Natural killer cell (primary cell): ENCODE measurements at places on chromosomes 5 and 9.
A peak's percentile ranks its signal among the peaks of the same experiment; 100 is the strongest.

- H3K36me3 ChIP-seq, result no peaks in the 10 kb centered on the region
- peaks cover 4% of the 10 kb centered on the region for H3K4me1 ChIP-seq
- DNase-seq, result no peak
- no peak overlapping the region for H3K4me3 ChIP-seq
- H3K27ac ChIP-seq, result peak overlapping the region; percentile 22
These were observed 39.6 kb upstream of the DMXL1 start for GRCh38 chr5:119031011-119031886.

- no peaks in the 10 kb centered on the region for H3K4me1 ChIP-seq
- no peak overlapping the region for H3K4me3 ChIP-seq
- no peaks in the 10 kb centered on the region for H3K27me3 ChIP-seq
- H3K27ac ChIP-seq, result no peak overlapping the region
- DNase-seq, result no peak
These were observed 170.2 kb upstream of the C9orf72 start for GRCh38 chr9:27743490-27743889.

GRCh38 chr9:18467696-18468095 is 6.3 kb upstream of the ADAMTSL1 start:
- no peaks in the 10 kb centered on the region for H3K4me1 ChIP-seq
- H3K4me3 ChIP-seq, result no peak overlapping the region
- no peak for DNase-seq
- H3K36me3 ChIP-seq, result no peaks in the 10 kb centered on the region
- no peaks in the 10 kb centered on the region for H3K27me3 ChIP-seq

DNA sequence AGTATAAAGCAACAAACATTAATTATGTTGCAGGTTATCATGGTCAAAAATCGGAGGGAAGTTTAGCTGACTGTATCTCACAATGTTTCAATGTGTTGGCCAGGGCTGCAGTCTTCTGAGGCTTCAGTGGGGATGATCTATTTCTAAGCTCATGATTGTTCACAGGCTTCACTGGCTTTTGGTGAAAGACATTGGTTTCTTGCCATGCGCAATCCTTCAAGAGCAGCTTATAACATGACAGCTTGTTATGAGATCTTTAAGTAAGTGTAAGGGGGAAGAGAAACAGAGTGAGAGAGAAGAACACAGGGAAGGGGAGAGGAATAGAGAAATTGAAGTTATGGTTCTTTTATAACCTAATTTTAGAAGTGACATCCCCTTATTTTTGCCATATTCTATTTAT is 385.9 kb upstream of the CHD1 start:
- H3K4me1 ChIP-seq, result no peaks in the 10 kb centered on the region
- no peaks in the 10 kb centered on the region for H3K36me3 ChIP-seq
- no peak overlapping the region for H3K4me3 ChIP-seq
- no peaks in the 10 kb centered on the region for H3K27me3 ChIP-seq
- DNase-seq, result no peak

GRCh38 chr5:52638732-52639131 is 149.0 kb upstream of the ITGA1 start:
- no peak overlapping the region for H3K27ac ChIP-seq
- no peaks in the 10 kb centered on the region for H3K4me1 ChIP-seq

DNA sequence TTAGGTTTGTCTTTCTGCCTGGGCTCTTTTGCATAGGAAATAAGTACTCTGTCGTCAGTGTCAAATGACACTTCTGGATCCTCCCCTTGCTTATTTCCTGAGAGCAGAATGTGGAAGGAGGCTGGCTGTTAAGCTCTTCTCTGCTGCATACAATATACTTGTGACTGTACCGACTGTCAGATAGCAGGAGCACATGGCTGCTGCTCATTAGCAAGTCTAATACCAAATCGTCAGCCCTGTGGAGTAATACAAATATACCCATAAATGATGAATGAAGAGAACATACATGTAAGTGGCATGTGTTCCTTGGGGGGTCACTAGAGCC is at the start of gene GPR151:
Gene GPR151, minus strand, starts transcription at position 40 of the 325 bp plus-strand sequence. CDS start 77 bp downstream, outside the sequence.
- peaks cover 9% of the 10 kb centered on the region for H3K36me3 ChIP-seq
- no peak within 1 kb of the TSS for H3K4me3 ChIP-seq
- no peaks in the 10 kb centered on the region for H3K4me1 ChIP-seq
- no peaks in the 10 kb centered on the region for H3K27me3 ChIP-seq
- no peak within 1 kb of the TSS for H3K27ac ChIP-seq
- DNase-seq, result no peak

DNA sequence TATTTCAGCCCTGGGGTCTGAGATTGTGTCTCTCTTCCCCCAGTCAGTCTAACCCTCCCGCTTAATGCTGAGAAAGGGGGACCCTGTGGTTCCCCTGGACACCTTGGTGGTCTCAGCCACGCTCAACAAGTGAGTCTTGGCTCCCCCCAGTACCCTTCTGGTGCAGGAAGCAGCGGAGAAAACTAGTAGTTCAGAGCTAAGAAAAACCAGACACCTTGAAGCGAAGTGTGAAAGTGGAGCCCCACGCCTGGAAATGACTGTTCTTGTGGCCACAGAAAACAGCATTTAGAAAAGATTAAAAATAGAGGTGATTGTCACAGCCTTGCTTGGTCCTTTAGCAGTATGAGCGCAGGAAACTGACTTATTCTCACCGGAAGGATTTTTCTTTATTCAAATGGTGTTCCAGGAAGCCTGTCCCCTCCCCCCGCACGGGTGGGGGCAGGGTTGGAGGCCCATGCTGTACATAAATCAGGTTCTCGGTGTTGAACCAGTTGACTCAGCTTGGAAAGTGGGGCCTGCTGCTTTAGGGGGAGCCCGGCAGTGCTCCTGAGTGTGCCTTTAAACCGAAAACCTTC is 8.1 kb downstream of the ARPC5L start:
- peaks cover 65% of the 10 kb centered on the region for H3K4me1 ChIP-seq
- peak overlapping the region; percentile 96 for H3K4me3 ChIP-seq
- H3K27me3 ChIP-seq, result no peaks in the 10 kb centered on the region
- peak; percentile 90 for DNase-seq
- H3K36me3 ChIP-seq, result peaks cover 18% of the 10 kb centered on the region

DNA sequence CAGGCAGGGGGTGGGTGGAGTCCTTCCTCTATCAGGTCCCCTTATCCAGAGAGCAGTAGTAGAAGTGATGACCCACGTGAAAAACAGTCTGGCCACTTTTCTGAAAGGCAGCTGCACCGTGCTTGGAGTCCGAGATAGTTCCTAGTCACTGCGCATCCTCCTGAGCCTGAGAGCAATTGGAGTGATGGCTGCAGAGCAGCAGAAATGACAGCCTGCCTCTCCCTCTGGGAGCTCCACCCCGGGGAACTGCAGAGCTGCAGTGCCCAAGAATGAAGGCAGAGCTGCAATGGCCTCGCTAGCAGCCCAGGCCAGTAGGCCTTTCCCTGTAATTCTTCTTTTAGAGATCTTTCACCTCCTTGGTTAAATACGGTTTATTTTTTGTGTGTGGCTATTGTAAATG is 82.6 kb downstream of the CETN3 start:
- no peak overlapping the region for H3K4me3 ChIP-seq
- H3K27me3 ChIP-seq, result no peaks in the 10 kb centered on the region
- H3K27ac ChIP-seq, result no peak overlapping the region
- no peaks in the 10 kb centered on the region for H3K4me1 ChIP-seq

- H3K4me1 ChIP-seq, result no peaks in the 10 kb centered on the region
- no peak for DNase-seq
- H3K27ac ChIP-seq, result no peak overlapping the region
- no peak overlapping the region for H3K4me3 ChIP-seq
- H3K27me3 ChIP-seq, result no peaks in the 10 kb centered on the region
These were observed 415.4 kb upstream of the SEMA6A start for GRCh38 chr5:116989995-116990394.

DNA sequence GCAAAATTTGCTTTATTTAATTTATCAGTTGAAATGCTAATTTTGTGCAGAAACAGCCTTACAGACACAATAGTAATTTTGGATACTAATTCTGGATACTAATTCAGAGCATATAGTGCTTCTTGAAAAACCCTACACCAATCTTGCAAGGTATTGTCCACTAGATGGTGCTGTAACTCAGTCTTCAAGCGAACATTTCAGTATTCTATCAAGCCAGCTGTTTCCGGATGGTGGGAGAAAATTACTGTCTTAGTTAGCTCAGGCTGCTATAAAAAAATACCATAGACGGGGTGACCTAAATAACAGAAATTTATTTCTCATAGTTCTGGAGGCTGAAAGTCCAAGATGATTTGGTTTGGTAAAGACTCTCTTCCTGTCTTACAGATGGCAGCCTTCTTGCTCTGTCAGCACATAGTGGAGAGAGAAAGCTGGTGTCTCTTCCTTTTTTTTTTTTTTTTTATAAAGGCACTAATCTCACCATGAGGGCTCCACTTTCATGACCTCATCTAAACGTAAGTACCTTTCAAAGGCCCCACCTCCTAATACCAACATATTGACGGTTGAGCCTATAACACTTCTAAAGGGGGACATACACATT is 1306.5 kb upstream of the CDH9 start:
- no peak for DNase-seq
- no peak overlapping the region for H3K4me3 ChIP-seq
- no peaks in the 10 kb centered on the region for H3K4me1 ChIP-seq
- H3K27ac ChIP-seq, result no peak overlapping the region
- H3K27me3 ChIP-seq, result no peaks in the 10 kb centered on the region

DNA sequence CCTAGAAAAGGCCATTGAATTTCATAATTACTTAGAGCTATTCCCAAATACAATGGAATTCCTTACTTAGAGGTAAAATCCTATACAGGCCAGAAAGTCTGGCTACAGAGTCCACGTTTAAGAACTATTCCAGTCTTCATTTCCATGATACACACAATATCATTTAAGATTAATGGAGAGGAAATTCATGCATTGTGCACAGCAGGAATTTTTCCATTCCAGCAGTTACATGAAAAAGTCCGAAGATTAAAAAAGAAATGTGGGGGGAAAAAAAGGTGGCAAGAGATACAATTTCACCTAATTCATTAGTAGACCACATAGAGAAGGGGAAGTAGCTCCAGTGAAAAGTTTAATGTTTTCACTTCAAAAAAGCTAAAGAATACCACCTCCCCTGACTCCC is 63.1 kb downstream of the CHD1 start:
- no peaks in the 10 kb centered on the region for H3K4me1 ChIP-seq
- peaks cover 82% of the 10 kb centered on the region for H3K36me3 ChIP-seq
- H3K27ac ChIP-seq, result no peak overlapping the region
- H3K4me3 ChIP-seq, result no peak overlapping the region
- no peak for DNase-seq

- no peaks in the 10 kb centered on the region for H3K4me1 ChIP-seq
- no peaks in the 10 kb centered on the region for H3K27me3 ChIP-seq
- peaks cover 5% of the 10 kb centered on the region for H3K36me3 ChIP-seq
- H3K4me3 ChIP-seq, result no peak overlapping the region
These were observed 56.3 kb downstream of the SLF1 start for GRCh38 chr5:94674490-94675382.

- no peaks in the 10 kb centered on the region for H3K27me3 ChIP-seq
- H3K4me1 ChIP-seq, result no peaks in the 10 kb centered on the region
- H3K4me3 ChIP-seq, result no peak overlapping the region
These were observed 33.3 kb upstream of the SH3PXD2B start for GRCh38 chr5:172487671-172488070.

DNA sequence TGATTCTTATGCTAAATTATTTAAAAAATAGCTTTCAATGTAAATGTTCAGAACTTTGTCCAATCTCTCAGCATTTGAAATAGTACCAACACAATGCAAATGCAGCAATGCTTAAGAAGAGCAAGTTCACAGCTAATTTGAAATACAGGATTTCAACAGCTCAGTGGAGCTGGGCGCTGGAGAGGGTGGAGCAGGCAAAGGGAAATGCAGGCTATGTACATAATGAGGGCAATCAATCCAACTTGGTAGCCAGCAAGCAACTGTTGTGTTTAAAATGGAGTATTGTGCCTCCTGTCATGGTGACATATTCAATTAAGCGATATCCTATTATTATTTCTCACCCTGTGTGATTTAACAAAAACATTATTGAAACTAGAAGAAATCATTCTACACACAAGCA is 568.8 kb downstream of the PSAT1 start:
- no peak for DNase-seq
- H3K4me1 ChIP-seq, result no peaks in the 10 kb centered on the region
- no peaks in the 10 kb centered on the region for H3K36me3 ChIP-seq
- H3K27me3 ChIP-seq, result no peaks in the 10 kb centered on the region
- no peak overlapping the region for H3K4me3 ChIP-seq

DNA sequence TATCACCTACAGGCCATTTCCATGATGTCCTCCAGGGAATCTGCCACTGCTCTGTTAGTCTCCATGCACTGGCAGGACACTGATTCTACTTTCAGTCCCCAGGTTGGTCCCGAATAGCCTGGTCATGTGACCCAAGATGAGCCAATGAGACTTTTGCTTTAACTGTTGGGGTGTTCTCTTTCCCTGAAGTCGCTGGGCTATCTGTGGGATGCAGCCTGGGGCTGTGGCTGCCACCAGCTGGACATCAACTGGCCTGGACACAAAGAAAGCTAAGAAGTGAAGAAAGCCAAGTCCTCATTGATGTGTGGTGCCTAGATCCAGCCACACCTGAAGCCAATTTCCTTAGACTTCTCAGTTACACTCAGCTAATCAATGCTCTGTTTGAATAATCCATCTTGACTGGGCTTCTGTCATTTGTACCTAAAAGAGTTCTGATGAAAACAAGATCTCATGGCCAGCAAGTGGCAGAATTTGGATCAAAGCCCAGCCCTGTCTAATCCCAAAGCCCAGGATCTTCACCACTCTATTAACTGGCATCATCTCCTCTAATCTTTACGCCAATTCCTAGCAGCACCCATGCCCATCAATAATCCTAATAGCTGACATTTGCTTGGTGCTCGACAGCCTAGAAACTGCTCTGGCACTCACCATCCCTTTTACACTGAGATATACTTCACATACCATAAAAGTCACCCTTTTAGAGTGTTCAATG is 37.0 kb downstream of the SH3PXD2B start:
- DNase-seq, result no peak
- H3K27me3 ChIP-seq, result no peaks in the 10 kb centered on the region
- H3K27ac ChIP-seq, result no peak overlapping the region
- H3K4me1 ChIP-seq, result peaks cover 8% of the 10 kb centered on the region
- no peaks in the 10 kb centered on the region for H3K36me3 ChIP-seq
- no peak overlapping the region for H3K4me3 ChIP-seq

DNA sequence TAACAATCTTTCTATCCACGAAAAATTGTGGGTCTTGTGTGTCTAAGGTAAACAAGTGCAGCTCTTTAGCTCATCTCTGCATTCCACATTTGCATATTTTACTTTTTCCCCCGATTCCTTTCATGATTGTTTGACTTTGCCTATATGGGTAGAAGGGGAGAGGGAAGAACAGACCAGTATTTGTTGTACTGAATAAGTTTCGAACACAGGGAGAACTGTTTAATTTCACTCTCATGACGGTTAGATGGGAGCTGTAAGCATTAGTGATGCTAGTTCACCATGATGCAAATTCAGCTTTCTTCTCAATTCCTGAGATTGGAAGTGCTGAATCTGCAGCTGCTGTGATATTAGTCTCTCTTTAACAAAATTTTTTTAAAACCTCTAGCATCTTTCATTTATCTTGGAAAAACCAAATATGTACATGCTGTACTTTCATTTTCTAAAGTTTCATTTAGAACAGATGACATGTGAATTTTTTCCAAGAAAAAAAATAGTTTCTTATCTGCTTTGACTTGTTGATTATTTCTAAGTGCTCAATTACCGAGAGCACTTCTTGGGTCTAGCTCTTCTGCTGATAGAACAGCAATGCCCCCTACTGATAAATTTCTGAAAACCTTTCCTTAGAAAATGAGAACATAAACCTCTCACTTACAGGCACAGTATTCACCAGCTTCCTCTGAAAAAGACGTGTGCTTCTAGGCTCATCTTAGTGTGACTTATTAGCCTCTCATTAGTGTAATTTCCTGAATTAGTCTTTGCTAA is 149.5 kb downstream of the BAAT start:
- no peaks in the 10 kb centered on the region for H3K36me3 ChIP-seq
- no peaks in the 10 kb centered on the region for H3K4me1 ChIP-seq
- H3K27ac ChIP-seq, result no peak overlapping the region
- no peak overlapping the region for H3K4me3 ChIP-seq
- no peaks in the 10 kb centered on the region for H3K27me3 ChIP-seq

GRCh38 chr5:157603333-157604190 is 28.0 kb upstream of the ADAM19 start:
- H3K4me3 ChIP-seq, result no peak overlapping the region
- H3K27ac ChIP-seq, result peak overlapping the region; percentile 53

GRCh38 chr5:58759745-58760144 is 176.9 kb downstream of the RAB3C start:
- no peaks in the 10 kb centered on the region for H3K27me3 ChIP-seq
- H3K4me1 ChIP-seq, result peaks cover 4% of the 10 kb centered on the region
